Left kidney (tissue), 8 donors: ENCODE measurements at places on chromosomes 13 and 19.
A peak's percentile ranks its signal among the peaks of the same experiment; 100 is the strongest.

DNA sequence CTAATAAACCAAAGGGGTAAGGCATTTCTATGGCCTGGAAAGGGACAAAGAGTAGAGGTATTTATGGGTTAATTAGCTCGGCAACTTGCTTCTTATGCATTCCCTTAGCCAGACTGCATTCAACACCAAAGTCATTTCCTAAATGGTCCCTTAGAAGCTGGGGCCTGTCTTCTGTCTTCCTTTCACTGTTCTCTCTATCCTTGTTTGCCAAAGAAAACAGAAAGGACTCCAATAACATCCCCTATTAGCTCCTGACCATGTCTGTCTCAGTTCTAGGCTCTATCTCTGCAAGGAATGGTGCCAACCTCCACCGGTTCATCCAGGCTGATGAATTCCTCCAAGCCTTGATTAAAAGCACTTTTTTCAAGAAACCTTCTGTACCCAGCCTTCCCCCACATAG lies 123.5 kb downstream of the KCTD12 start:
- DNase-seq: no peak

DNA sequence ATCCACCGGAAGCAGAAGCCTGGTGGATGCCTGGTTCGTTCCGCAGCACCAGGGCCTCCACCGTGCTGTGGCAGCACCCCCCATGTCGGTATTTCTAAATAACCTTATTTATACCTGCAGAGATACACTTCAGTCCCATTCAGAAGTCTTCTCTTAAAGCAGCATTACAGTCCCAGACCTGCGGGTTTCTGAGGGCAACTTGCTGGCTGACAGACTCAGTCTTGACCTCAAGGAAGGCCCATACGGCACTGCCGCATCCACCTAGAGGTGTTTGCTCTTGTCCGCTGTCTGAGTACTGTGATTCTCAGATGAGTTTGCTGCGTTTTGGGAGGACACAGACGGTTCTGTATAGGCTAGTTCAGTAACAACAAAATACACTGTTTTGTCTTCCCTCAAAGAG lies 16.9 kb upstream of the TEX29 start:
- DNase-seq: no peak

DNA sequence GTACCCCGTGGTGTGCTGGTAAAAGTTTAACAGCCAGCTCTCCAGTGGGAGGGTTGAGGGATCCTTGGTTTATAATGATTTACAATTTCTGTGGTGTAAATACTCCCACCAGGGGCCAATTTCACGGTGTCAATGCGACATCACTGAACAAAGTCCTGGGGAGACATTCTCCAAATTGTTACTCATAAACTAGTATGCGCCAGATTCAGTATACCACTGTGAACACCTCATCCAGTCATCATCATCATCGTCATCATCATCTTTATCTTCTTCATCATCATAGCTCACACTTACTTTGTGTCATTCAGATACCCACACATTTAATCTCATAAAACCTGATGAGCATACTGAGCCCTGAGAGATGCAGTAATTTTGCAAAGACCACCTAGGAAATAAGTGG lies 17.2 kb upstream of the TNFSF14 start:
- no peak for DNase-seq

DNA sequence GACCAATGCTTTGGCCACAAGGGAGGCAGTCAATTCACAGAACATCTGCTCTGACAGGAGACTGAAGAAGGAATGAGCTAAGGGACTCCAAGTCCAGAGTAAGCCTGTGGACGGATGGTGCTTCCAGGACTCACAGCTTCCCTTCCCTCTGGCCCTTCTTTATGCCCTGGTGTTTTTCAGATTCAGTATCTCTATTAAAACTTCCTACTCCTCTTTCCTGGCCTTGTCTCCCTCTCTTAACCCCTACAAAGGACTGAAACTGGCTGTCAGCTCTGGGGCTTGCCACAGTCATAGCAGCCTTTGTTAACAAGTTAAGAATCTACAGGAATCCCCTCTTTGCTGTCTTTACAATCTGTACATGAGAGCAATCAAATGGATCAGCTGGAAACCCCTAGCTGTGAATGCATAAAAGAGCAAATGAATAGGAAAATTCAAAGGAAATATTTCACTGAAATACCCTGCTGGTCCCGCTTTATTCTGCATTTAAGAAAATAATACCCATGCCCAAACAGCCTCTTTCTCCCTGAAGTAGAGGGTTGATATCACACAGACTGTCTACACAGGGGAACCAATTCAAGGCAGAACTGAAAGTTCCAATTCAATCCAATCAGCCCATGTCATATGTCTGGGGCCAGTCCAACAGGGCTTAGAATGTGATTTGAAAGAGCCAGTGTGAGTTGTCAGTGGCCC lies 192.3 kb downstream of the MZT1 start:
- DNase-seq: no peak

- peak; percentile 71 for DNase-seq
These were observed 40.8 kb upstream of the RFXAP start for GRCh38 chr13:36778083-36778671.

GRCh38 chr19:2317300-2317699 lies 9.3 kb upstream of the LINGO3 start:
- no peak for DNase-seq

- no peak for DNase-seq
These were observed 53.1 kb downstream of the KL start for GRCh38 chr13:33069365-33069764.

- no peak for DNase-seq
These were observed 35.3 kb downstream of the RGCC start for GRCh38 chr13:41492432-41493260.

GRCh38 chr13:99464441-99464949 lies 36.8 kb upstream of the TM9SF2 start:
- no peak for DNase-seq

GRCh38 chr13:51423766-51424165 lies 29.1 kb downstream of the INTS6 start:
- no peak for DNase-seq

DNA sequence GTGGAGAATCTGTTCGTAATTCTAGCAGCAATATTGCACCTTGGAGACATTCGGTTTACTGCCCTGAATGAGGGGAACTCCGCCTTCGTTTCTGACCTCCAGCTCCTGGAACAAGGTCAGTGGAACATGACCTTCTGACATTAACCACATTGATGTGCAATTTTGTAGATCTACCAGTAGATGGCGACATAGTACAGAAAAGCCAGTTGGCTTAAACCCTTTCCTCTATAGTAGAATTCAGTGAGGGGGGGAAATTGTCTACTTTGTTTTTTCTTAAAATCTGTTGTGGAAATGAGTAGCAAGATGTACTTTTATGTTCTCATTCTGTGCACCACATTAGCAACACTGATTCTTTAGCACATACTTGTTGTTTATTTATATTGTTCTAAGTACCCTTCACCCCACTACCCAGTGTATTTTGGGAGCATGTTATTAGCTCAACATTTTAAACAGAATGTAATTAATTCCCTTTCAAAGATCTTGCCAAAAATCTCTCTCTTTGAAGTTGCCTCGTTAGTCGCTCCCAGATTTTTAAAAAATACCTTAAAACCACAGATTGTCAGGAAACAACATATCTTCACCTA lies 332.2 kb downstream of the MYO16 start:
- peak; percentile 45 for DNase-seq

GRCh38 chr13:94416454-94417080 lies 62.9 kb downstream of the DCT start:
- DNase-seq: no peak

GRCh38 chr13:57734306-57734705 lies 102.8 kb downstream of the PCDH17 start:
- no peak for DNase-seq

DNA sequence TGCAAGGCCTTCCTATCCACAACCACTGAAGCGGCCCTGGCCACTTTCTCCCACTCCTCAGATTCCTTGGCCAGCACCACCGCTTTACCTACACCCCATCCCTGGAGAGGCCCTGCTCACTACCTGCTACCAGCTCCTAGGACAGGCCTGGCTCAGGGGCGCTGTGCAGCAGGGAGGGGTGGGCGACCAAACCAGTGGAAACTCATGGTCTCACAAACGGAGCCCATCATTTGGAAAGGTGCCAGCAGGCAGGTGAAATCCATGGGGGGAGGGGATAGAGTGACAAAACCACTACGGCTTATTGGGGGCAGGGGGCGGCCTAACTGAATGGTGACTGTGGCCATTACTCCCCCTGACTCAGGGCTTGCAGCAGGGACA lies 27.6 kb downstream of the C19orf47 start:
- DNase-seq: no peak

DNA sequence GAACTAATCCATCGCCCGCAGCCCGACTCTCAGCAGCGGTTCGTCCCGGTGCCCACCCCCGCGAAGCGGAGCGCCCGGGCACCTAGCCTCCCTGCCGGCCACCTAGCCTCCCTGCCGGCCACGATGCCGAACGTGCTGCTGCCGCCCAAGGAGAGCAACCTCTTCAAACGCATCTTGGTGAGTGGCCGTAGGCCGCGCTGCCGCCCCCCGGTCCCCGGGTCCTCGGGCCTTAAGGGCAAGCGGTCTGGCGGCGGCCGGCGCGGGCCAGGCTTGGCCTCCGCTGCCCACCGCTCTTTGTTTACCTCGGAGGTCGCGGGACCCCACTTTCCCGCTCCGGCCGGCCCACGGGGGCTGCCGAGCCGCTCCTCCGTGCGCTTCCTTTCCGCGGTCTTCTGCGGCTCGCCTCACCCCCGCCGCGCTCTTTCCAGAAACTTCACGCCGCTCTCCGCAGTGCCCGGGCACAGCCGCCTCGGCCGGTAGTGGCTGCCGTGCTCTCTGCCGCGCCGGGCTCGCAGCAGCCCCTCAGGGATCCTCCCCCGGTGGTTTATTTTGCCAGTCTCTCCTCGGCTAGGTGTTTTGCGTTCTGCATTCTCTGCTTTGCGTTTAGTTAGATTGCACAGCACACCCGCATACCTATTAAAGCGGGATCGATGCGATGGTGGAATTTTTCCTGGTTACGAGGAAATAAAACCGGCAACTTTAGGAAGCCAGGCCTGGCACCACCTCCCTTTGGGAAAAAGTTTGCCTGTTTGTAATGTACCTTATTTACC lies 524 bp downstream of the NAA16 start:
- DNase-seq: peak; percentile 38

- no peak for DNase-seq
These were observed 358.1 kb downstream of the COG6 start for GRCh38 chr13:40013554-40013953.

- DNase-seq: no peak
These were observed 642.3 kb downstream of the TBC1D4 start for GRCh38 chr13:74839656-74840055.

DNA sequence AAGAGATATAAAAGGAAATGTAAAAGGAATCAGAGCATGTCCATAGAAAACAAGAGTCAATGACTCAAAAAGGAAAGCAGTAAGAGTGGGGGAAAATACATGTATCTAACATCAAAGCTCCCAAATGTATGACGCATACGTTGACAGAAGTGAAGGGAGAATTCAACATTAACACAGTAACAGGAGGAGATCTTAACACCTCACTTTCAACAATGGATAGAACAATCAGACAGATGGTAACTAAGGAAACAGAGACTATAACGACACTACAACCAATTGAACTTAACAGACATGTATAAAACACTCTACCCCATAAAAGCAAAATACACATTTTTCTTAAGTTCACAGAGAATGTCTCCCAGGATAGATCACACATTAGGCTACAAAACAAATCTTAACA lies 774.8 kb upstream of the ARGLU1 start:
- no peak for DNase-seq

DNA sequence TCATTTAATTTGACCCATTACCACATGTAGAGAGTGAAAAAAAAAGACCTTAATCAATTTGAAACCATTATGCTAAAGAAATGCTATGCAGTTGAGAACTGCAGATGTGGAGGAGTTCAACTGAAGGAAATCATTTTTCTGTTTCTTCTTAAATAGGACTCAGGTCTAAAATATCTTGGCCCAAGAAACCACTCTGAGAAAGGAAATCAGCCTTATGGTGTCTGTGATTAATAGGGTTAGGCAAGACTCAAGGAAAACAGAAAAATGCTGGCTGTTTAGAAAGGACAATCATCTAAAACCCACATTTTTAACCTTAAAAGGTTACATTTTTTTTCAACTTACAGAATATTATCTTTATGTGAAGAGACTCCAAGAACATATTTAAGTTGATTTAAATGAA lies 1.9 kb upstream of the SLITRK1 start:
- no peak for DNase-seq

DNA sequence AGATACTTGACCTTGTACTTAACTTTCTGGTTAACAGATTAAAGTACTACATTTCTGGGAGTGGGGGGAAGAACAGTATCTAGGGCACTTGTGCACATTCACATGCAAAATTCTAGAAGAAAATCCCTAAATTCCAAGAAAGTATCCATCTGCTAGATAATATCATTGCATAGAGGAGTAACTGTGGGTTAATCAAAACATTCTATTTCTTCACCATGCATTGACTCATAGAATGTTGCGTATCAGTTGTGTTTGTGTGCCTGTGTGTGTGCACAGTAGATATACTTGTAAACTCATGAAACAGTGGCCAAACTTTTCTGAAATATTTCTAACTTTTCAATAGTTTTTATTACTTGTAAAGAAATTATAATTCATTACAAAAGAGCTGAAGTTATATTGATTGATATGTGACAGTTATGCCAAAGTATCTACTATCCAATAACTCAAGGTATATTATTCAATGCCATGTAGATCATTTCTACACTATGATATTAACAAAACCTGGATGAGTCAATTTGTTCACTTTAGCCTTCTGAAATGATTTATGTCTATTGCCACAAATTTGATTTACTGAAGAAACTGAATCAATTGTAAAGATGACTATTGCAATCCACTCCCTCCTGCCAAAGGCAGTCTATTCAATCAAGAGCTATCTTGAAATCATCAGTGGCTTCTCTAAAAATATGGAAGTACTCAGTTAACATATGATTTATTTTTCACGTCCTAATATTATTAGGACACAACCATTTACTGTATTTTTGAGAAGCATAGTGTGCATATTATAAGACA lies 756.7 kb upstream of the ARGLU1 start:
- DNase-seq: no peak
